Hypothalamus (tissue), 51 donors: ENCODE measurements at places on chromosomes 6 and 20.

DNA sequence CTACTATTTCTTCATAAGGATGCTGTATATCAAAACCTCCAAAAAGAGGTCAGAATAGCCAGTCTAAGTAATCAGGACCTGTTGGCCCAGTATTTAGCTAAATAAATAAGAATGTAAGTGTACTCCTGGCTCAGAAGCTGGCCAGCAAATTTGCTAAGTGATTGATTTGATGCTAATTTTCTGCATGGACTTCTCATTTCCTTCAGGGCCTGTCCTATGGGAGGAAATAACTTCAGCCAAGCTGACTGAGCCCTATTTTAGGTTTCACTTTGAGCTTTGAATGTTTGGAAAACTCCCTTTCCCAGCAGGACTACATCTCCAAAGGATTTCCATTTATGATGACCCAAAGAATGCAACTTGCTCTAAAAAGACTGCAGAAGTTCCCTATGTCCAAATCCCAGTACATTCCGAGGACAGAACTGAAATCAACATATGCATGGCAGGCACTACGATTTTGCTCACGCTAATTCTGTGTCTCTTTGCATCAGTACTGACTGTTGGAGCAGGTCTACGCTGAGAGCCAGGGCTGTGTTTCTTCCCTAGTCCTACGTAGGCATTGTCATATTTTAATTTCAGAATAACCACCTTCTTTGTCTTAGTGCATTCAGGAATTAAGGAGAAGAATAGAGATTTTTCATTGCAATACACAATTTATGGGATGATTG lies 441.4 kb upstream of the PLCB4 start:
- DNase-seq: no peak

GRCh38 chr20:49563015-49563980 lies 4.6 kb downstream of the PTGIS start:
- no peak for DNase-seq

GRCh38 chr6:52931351-52931750 lies 21.9 kb upstream of the GSTA3 start:
- no peak for DNase-seq

GRCh38 chr6:160124007-160124406 lies 2.4 kb downstream of the SLC22A1 start:
- no peak for DNase-seq

GRCh38 chr6:49072146-49072545 lies 390.9 kb downstream of the MMUT start:
- no peak for DNase-seq

DNA sequence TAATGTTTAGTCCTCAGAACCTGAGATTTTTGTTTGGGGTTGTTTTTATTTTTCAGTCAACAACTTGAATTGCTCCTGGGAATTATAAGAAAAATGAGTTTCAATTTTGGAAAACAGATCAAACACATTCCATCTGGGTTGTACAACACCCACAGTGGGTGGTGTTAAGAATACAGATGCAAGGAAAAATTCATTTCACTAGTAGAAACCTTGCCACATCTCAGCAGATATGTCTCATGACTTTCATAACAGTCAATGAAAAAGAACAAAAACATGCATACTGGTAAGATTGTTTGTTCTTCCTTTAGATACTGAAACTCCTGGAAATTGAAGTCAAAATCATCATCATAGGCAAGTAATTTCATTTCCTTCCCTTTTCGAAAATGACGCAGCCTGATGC lies 78.9 kb downstream of the MOXD1 start:
- no peak for DNase-seq

DNA sequence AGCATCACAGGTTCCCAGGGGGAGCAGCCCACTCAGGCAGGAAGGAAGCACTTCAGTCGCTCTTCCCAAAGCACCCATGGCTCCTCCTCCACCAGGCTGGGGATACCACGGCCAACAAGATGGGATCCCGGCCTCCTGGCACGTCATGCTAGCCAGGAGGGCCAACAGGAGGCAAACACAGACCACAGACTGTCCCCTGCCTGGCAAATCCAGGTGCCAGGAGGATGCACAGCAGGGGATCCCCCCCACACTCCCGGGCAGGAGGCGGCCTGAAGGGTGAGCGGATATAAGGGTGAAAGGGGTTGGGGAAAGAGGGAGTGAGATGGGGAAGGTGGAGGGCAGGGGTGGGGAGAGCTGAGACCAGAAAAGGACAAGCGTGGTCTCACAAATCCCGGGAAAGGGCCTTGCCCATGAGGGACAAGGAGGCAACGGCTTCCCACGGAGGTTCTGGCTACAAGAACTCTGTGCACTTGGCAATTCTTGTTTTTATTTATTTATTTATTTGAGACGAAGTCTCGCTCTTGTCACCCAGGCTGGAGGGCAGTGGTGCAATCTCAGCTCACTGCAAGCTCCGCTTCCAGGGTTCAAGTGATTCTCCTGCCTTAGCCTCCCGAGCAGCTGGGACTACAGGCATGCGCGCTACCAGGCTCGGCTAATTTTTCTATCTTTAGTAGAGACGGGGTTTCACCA lies 7.2 kb downstream of the PXDC1 start:
- DNase-seq: no peak
